ENCODE measurements at places on chromosomes 2 and 18.

GRCh38 chr2:151228847-151229512, 32.7 kb downstream of the RBM43 start:
- DNase-seq, result no peak

- no peak for DNase-seq
Observed at GRCh38 chr18:49610022-49610445, 48.2 kb downstream of the LIPG start.

DNA sequence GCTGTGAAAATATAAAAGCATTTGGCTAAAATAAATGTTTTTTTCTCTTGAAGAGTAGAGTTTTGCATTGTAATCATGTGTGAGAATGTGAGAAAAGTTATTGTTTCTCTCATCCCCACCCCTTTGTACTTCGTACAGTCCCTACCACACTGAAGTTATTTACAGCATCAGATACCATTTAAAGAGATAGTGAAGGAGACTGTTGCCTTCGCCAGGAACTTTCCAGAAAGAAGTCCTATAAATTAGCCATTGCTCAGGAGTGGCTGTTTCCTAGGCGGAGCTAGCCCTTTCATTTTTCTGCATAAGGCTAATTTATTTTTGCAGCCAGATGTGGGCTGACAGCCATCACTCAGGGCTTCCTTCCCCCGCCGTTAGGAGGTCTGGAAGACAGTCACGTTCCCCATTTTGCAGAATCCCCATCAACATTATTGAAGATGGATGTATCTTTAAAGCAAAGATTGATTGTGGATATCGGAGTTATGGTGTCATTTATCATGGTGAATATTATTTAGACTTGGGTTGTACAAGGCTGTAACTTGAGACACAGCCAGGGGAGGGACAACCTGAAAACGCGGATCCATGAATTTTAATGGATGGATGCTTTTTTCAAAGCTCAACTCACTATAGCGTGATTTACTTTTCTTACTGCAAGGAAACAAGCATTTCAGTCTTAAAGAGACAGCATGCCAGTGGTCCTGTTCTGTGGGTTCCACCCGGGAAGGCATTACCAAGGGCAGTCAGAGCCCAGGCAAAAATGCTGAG, 17.1 kb downstream of the TSHZ1 start:
- DNase-seq, result no peak

DNA sequence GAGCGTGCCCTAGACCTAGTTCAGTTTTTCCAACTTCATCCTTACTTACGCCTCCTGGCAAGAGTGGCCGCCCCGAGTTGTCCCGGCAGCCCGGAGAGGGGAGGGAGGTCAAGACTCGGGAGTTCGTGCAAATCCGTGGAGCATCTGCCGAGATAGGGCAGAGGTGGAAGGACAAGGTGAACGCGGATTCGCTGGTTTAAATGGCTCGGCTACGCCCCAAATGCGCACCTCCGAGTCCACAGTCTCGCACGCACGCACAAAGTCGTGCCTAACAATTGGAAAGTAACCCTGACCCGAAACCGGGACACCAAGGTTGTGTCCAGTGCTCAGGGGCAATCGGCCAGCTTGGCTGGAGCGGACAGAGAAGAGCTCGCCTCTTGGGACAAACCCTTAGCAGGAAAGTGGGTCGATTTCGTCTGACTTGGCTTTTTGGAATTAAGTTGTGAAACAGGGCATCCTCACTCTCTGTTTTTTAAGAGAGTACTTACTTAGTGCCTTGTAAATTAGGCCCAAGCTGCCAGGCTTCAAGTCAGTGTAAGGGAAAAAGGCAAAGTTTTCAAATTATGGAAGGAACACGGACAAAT, 726 bp upstream of the SS18 start:
- DNase-seq, result no peak

GRCh38 chr2:21500401-21500945, 376.7 kb downstream of the TDRD15 start:
- no peak for DNase-seq

DNA sequence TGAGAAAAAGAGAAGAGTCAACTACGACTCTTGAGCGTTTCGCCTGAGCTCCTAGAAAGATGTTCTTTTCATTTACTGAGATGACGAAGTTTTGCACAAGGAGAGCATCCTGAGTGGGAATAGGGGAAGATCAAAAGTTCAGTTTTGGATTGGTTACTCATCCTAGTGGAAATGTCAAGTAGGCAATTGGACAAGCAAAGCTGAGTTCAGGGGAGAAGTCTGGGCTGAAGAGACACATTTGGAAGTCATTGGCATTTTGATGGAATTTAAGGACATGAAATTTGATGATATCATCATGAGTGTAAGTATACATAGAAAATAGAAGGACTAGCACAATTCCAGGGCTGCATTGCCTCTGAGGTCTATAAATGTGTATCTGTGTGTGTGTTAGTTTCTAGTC, 416.6 kb downstream of the RAD51AP2 start:
- no peak for DNase-seq

GRCh38 chr2:75558786-75559679, 1.7 kb downstream of the EVA1A start:
- DNase-seq, result no peak

DNA sequence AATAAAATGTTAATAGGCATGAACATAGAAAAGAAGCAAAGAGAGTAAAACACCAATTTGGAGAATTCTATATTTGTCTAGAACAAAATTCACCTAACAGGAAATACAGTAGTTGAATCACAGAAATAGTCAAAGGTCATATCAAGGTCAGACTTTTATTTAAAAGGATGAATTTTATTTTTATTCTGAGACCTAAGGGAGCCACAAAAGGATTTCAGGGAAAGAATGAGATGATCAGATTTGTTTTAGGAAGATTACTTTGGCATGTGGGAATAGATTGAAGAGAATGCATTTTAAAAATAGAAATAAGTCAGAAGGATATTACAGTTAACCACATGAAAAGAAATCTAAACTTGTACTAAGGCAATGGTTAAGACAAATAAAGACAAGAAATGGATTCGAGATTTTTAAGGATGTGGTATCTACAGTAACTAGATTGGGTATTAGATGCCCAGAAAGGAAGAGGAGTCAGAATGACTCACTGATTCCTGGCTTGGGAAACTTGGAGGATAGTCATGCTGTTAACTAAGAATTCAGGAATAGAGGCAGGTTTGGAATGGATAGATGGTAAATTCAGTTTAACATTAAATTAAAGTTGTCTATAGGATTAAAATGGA, 56.0 kb downstream of the METTL4 start:
- DNase-seq, result no peak

DNA sequence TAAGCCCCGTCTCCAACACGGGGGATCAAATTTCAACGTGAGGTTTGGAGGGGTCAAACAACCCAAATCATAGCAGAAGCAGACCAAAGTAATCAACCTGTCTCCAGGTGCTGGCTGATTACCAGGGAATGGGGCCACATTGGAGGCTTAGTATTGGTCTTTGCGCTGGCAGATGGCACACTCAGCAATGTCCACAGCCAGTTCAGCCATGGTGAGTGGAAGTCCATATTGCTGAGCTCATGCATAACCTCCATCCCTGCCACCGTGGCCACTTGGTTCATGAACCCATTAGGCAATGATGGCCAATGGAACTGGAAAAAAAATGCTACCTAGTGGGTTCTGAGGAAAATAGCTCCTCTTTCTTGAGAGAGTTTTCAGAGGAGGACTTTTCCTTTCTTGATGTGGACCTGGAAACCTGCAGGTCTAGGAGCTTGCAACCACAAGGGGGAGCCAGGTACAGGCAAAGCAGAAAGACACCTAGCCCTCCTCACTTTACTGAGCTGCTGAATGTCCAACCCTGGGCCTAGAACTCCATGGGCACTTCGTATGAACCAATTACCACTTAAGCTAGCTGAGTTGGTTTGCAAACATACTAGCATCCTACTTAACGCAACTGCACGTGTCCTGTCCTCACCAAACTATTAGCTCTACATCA, 128.0 kb upstream of the GYPC start:
- DNase-seq, result peak; percentile 72

DNA sequence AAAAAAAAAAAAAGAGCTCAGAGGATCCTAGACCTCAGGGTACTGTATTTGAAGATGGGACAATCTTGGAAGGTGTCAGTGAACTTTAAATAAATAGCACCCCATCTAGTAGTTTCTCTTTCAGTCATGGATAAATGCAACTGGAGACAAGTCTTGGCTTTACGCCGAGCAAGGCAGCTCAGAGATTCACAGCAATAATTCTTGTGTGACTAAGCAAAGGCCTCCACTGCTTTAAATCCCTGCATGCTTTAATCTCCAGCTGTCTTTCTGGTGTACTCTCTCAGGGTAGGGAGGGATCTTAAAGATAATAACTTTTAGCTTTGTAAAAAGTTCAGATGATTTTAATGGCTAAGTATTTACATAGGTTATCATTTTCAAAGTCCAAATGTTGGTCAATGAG, 36.3 kb downstream of the NRXN1 start:
- DNase-seq, result no peak

DNA sequence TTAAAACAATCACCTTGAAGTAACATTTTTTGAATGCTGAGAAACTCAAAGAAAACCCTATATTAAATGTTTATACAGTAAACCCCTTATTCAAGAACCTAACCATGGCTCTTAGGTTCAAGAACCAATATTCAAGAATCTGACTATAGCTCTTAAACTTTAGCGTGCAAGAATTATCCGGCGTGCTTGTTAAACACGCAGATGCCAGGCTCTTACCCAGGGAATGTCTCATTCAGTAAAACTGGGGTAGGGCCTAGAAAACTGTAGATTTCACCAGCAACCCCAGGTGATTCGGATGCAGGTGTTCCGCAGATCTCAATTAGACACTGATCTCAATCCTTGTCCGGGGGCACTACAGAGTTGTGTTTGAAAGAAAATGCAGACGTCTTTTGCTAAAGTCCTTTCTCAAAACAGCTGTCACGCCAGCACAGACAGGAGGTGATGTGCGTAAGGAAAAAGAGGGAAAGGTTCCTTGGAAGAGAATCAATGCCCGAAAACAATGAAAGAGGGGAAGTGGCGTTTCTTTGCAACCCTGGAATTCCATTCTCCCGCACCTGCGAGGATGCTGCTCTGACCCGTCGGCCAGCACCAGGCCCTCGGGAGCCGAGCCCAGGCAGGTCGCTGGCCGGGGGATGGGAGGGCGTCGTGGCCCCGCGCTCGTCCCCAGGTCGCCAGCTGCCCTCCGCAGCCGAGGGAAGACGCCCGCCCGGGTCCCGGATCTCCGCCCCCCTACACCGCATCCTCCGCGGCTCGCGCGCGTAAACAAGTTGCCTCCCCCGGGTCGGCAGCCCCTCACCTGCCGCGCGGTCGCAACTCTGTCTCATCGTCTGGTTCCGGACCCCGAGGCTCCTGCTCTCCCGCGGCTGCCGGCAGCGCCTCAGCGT, 851 bp downstream of the EIF2AK3 start:
- peak; percentile 52 for DNase-seq

DNA sequence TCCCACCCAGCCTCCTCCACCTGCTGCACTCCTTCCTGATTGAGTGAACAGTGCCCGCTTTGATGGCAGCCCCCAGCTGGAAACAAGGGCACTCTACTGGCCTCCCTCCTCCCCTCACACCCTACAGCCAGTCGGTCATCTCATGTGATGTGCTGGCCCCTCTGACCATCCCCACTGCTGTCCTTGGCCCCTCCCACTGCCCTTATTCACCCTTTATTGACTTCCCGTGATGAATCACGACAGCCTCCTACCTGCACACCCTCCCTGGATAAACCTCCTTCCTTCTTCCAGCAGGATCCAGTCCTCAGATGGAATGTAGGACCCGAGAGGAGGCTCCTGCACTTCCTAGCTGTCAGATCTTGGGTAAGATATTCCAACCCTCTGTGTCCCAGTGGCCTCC, 186.5 kb upstream of the SH3BP4 start:
- no peak for DNase-seq

- DNase-seq, result no peak
Observed at GRCh38 chr18:62505669-62506494, 16.9 kb upstream of the ZCCHC2 start.

DNA sequence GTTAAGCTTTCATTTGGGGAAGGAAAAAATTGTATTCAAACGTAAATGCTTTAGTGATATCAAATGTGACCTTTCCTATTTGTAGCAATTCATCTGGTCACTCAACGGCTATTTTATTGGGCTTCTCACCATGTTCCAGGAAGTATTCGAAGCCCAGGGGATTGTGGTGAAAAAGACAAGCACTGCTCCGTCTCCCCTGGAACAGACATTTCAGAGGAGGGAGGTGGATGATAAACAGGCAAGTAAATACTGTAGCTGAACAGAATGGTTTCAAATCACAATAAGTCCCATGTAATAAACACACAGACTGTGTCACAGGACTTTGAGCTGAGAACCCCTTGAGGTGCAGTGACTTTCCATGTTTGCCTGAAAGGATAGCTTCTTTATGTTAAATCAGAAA, 464.7 kb upstream of the HNRNPA3 start:
- DNase-seq, result no peak
